ENCODE measurements at places on chromosomes 1 and 21.

DNA sequence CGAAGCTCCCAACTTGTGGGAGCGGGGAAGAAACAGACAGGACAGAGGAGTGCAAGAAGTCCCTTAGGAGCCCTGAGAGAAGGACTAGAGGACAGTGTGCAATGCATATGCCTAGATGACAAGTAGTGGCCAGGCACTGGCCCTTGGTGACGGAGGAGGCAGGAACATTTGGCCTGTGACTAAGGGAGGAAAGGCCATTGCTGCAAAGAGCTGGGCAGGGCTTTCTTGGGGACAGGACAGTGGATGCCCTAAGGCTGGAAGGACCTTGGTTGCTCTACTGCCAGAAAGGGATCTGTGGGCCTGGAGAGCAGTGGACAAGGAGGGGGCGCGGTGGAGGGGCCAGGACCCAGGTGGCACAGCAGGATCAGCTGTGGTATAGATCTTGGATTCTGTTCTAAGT lies 481.3 kb downstream of the CAMTA1 start:
- no peak for DNase-seq

- DNase-seq, result peak; percentile 88
Measured at GRCh38 chr1:186375929-186376319, 286 bp downstream of the ODR4 start.

DNA sequence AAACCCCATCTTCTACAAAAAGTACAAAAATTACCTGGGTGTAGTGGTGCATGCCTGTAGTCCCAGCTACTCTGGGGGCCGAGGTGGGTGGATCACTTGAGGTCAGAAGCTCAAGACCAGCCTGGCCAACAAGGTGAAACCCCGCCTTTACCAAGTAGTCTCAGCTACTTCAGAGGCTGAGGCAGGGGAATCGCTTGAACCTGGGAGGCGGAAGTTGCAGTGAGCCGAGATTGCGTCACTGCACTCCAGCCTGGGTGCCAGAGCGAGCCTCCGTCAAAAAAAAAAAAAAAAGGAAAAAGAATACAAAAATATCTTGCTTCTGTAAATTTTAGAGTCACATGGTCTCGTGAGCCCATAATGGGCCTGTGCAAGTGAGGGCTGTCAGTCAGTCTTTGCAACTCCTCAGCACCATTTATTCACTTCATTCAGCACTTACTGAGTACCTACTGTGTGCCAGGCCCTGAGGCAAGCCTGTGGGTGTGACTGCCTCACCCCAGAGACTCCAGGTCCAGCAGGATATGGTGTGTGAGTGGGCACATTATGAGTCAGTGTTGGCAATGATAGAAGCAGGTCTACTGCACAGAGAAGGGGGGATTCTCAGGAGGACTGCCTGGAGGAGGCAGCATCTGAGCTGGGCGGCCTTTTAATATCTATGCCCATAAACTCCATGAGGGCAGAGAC lies 46.8 kb upstream of the TARDBP start:
- no peak for DNase-seq

- peak; percentile 20 for DNase-seq
Measured at GRCh38 chr1:239361403-239361802, 25.0 kb upstream of the CHRM3 start.

- DNase-seq, result no peak
Measured at GRCh38 chr1:39573736-39574624, 2.6 kb downstream of the PABPC4 start.

- no peak for DNase-seq
Measured at GRCh38 chr1:221801251-221801661, 59.4 kb upstream of the DUSP10 start.

GRCh38 chr1:154626456-154627256 lies 18.7 kb upstream of the ADAR start:
- no peak for DNase-seq
